CD14-positive monocyte (primary cell): ENCODE measurements at places on chromosomes 6 and 20.
A peak's percentile ranks its signal among the peaks of the same experiment; 100 is the strongest.

GRCh38 chr6:1390946-1391799, 1.8 kb downstream of the FOXF2 start:
- DNase-seq: no peak

DNA sequence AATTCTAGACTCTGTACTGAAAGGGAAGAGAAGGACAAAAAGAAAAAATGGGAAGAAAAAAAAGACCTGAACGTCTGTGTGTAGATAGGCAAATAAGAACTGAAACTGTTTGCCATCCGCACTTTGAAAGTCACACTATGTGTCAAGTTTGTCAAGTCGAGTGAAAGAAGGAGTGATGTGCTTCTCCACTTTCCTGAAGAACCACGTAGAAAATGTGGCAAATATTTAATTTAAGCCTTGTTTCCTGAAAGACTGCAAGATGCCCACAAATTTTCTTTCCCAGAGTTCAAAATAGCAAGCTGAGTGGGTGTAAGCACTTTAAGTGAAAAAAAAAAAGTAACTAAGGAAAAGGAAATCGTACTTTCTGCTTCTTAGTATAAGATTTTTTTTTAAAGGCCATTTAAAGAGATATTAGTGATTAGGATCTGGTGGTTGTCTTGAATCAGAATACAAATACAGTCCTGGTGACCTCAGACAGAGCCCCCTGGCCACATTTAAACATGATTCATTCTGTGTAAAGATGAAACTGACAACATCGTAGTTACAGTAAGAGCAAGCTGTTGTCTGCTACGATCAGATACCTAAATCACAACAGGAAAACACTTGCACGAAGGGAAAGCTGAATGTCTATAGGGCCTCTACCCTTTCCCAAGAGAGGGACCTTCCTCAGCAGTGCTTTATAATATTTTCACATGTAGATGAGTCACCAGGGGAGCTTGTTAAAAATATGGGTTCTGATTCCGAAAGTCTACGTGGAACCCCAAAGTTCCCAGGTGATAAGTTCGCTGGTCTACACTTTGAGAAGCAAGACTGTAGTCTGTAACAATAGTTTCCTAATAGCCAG, 102.3 kb downstream of the HIVEP2 start:
- DNase-seq: peak; percentile 5

DNA sequence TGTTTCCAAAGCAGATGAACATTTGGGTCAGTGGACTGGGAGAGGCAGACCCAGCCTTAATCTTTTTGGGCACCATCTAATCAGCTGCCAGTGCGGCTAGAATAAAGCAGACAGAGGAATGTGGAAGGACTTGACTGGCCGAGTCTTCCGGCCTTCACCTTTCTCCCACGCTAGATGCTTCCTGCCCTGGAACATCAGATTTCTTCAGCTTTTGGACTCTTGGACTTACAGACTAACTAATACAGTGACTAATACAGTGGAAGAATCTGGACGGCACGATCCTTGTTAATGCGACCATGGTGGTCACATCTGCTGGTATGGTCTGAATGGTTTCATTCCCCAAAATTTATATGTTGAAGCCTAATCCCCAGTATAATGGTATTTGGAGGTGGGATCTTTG, 122.6 kb upstream of the NXT1 start:
- no peak for DNase-seq

DNA sequence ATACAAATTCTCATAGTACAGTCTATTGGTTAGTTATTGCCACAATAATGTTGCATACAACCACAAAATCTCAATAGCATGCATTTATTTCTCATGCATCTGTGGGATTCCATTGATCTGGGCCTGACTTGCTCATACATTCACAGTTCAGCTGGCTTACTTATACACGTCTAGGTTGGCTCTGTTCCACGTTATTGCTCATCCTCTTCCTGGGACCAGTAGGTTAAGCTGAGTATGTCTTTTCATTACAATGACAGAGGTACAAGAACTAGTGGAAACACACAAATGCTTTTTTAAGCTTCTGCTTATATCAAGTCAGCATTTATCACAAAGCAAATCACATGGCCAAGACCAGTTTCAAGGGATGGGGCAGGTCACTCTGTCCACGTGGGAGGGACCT, 485.3 kb upstream of the BTBD3 start:
- DNase-seq: no peak

DNA sequence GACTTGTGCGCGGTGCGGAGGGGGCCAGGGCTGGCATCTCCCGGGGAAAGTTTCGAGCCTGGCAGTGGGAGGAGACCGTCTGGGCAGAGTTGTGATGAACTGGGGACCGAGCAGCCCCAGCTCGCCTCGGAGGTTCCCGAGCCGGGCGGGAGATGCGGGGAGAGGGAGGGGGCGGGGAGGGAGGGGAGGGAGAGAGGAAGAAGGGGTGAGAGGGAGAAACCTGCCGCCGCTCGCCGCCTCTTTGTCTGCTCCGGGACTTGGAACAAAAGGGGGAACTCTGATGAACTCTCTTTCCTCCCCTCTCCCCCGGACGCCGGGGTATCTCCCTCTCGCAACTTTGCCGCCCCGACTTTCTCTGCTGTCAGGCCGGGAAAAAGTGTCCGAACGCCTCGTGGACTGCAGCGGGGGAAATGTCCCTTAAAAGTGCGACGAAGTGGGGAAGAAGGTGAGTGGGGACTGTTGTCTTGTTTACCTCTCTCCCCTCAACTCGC, 72.7 kb downstream of the SOX4 start:
- DNase-seq: peak; percentile 4

DNA sequence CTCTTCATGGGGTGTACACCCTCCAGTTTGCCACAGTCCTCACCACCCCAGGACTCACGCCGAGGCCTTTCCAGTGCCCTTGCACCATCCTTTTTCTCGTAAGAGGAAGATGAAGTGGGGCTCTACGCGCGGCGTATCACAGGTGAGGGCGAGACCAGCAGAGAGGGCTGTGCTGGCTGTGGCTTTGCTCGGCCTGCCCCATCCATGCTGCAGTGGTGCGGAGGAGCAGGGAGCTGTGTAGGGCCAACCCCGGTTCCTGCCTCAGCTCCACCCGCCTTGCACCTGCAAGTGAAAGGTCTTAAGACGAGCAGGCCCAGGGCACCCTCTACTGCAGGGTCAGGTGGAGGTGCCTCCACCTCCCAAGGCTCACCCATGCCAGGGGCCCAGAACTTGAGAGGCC, 24.1 kb downstream of the RBCK1 start:
- no peak for DNase-seq

GRCh38 chr6:106530502-106530901, 98.8 kb downstream of the RTN4IP1 start:
- no peak for DNase-seq

GRCh38 chr6:146787876-146788508, 189.2 kb downstream of the ADGB start:
- no peak for DNase-seq

- no peak for DNase-seq
These were observed 23.2 kb upstream of the PTCHD4 start for GRCh38 chr6:48134246-48134645.

GRCh38 chr6:166839569-166839968, 116.8 kb downstream of the RNASET2 start:
- no peak for DNase-seq

GRCh38 chr6:39470506-39470905, 148.0 kb upstream of the KCNK16 start:
- no peak for DNase-seq

DNA sequence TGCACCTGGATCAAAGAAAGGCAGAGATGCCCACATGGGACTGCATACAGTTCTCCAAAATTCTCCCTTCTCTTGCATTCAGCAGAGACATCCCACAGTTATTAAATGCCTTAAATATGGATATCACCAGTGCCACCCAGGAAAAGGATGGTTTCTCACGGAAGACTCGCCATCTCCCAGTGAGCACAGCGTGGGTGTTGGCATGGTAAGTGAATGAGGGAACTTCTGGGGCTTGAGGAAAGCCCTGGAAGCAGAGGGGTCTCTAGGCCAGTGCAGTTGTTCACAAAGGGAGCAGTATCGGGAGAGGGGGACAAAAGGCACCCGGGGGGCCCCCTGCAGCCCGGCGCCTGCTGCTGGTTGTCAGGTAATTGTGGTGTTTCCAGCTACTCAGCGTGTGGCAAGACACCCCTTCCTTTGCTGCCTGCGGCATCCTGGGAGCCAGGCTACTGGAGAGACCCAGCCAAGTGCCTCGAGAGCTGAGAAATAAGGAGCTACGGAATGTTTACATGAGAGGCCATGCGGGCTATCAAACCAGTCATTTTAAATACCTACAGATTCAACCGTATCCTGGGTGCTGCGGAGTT, 125.4 kb downstream of the PXDC1 start:
- no peak for DNase-seq

DNA sequence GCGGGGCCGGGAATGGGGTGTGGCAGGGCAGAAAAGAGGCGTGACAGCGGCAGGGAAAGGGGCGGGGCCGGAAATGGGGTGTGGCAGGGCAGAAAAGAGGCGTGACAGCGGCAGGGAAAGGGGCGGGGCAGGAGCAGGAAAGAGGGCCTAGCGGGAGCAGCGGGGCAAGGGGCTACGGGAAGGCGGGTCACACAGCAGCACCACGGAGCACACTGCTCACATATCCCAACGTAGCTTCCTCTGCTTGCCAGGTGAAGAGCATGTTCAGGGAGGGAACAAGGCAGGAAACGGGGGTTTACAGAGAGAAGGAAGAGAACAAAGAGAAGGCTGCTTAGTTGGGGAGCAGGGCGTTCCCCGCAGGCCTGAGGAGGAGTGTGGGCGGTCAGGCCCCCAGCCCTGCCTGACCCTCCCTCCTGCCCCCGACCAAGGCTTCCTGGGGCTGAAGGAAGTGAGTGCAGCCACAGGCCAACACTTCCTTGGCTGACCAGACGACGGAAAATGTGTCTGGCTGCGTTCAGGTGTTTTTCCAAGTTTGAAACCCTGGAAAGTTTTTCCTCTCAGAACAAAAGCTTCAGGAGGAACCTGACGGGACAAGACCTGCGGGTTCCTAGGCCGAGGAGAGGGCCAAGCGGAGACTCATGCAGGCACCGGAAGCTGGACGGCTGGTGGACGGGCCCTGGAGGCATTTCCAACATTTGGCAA, 13.8 kb downstream of the UCKL1 start:
- peak; percentile 72 for DNase-seq

DNA sequence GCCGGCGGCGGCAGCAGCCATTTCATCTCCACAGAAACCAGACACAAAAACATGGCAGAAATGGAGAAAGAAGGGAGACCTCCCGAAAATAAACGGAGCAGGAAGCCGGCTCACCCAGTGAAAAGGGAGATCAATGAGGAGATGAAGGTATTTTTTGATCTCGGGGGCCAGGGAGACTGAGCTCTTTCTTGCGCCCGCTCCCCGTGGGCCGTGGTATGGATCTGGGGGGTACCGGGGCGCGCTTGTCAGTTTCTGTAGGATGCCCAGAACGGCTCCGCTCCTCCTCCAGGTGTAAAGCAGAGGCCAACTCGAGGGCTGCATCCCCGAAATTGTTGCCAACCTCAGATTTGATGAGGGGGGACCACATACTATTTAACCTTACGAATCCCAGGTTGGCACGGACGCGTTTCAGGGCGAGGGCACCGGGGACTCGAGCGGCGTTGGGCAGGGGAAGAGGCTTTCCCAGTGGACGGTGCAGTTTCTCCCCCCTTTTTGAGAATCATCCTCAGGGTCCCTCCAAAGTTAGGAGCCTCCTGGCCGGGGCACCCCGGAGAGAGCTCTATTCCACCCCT, 735 bp downstream of the SOBP start:
- DNase-seq: no peak

GRCh38 chr6:42250274-42250931, 32.7 kb upstream of the MRPS10 start:
- DNase-seq: no peak

GRCh38 chr6:91659891-91660290, 1073.0 kb upstream of the MAP3K7 start:
- DNase-seq: no peak

DNA sequence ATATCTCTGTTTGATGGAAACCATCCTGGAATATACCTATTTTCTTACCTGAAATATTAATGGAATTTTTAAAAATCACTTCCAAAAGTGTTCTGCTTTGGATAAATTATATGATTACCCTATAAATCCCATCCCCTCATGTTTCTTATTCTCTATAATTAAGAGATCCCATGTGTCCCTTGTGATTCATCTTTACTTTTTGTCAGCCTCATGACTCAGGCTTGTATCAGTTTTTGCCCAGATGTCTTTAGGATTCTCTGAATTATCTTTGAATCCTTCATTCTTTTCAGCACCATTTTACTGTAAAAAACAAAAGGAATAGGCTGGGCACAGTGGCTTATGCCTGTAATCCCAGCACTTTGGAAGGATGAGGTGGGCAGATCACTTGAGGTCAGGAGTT, 804.5 kb upstream of the CITED2 start:
- no peak for DNase-seq

DNA sequence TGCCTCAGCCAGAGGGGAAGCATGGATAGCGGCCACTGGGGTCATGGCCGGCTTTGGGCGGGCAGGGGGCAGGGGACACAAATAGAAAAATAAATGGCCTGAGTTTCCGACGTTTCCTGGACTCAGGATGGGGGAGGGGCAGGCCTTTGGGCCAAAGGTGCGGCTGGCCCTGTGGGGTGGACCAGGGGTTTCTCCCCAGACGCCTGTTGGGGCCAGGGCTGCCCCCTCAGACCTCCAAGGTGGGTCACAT, 6.4 kb upstream of the TCEA2 start:
- DNase-seq: no peak

DNA sequence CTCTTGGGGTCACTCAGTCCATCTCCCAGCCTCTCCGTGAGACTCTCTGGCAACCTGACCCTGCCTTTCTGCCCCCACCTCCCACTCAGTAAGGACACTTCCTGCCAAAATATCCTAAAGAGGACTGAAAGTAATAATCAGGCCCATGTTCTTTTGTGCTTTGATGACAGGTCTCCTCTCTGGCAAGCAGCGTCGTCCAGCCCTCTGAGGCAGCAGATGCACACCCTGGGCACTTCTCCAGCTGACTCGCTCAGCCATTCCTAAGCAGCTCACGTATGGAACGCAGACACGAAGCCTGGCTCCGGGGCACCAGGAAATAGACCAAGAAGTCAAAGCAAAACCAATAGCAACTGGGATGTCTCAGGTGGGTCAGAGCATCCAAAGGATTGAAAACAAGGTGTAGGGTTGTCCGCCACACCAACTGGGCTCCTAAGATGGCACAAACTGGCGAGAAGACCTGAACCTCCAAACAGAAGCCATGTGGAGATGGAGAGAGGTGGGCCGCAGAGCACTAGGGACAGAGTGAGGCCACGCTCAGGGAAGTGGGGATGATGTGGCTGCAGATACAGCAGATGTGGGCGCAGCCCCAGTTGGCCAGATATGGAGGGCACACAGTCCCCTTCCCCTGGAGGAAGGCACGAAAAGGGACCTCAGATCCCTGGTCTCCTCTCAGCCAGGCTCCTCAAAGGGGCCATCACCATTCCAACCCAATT, 99.3 kb downstream of the PRND start:
- no peak for DNase-seq

GRCh38 chr6:56720882-56721281, 78.2 kb upstream of the DST start:
- DNase-seq: no peak

DNA sequence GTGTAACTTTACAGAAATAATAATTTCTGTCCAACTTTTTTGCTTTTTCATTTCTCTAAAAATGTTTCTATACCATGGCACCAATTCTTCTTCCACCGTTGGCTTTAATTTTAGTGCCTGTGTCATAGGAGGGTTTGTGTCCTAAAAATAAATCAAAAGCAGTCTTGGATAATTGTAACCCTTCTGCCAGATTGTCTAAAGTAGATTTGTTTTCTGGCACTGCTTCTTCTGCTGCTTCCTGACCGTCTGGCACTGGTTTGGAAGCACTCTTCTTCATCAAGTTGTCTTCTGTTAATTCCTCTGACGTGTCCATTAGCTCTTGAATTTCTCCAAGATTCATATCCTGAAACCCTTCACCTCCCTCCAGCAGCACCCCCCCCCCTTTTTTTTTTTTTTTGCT, 33.1 kb downstream of the SCAF8 start:
- DNase-seq: no peak
